Thoracic aorta (tissue), 2 donors: ENCODE measurements at places on chromosomes 6 and 20.

- DNase-seq, result no peak
Observed at GRCh38 chr6:142802124-142802523, 142.9 kb downstream of the HIVEP2 start.

DNA sequence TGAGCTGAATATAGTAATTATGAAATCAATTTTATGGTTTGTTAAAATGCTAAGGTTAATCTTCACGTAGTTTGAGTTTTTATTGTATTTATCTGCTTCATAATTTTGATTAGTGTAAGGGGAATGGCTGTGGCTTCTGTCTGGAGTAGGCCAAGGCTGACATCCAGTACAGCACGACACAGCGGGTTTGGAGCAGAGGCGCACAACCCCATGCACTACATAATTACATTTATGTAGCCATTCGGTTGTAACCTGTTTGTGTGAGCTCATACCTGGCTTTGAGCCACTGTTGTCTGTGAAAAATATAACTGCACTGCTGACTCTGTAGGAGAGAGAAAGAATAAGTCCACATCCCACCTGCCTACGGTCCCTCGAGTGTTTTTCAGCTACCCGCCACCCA lies 615.5 kb downstream of the EYS start:
- no peak for DNase-seq

DNA sequence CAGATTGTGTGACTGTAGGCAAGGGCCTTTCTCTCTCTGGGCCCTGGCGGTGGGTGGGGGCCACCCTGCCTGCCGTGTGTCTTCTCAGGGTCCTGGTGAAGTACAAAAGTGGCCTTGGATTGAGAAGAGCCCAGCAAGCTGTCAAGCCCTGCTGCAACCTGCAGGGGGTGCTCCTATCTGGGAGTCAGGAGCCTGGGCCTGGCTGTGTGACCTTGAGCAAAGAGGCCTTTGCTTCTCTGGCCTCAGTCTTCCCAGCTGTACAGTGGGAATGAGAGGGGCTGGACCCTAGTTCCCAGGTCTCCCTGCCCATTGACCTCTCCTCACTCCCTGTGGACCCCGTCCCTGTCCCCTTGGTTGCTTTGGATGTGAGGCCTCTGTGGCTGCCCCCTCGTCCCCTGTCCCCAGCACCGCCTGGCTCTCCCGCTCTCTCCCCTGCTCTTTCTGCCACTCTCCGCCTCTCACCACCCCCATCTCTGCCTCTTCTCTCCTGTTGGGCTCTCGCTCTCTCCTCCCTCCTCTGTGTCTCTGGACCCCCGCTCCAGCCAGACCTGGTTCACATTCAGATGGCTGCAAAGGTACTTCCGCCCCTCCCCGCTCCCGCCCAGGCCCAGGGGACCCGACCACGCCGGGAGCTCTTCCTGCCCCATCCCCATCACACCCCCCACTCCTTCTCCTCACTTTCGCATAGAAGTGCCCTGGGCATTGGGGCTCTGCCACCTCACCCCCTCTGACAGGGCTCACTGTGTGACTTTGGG lies 46.7 kb downstream of the SRC start:
- DNase-seq, result no peak

DNA sequence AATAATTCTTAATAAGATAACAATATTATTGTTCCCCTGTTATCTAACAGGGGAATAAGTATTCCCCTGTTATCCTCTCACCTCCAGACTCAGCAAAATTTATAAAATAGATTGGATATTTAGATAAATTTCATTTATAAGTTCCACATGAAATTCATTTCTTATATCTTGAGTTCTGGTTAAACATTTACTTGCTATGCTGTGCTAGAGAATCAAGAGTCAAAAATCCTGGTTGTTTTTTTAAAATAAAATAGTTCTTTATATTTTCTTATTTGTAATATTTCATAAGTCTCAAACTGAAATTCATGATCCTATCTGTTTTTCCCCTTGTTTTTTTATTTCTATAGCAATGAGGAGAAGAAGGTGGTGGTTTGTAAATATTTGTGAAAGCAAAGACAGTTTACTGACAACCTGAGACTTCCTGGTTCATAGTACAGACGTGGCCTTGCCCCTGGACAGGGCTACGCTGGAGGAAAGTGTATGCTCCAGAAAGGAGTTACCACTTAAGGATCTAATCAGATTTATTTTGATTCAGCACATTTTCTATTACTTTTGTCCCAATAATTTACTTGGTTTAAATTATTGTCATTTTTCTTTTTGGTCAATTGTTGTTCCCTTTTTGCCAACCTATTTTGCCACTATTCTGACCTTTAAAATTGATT lies 37.8 kb upstream of the MARCKS start:
- DNase-seq, result no peak

- no peak for DNase-seq
Observed at GRCh38 chr6:121498481-121499276, 63.2 kb downstream of the GJA1 start.

DNA sequence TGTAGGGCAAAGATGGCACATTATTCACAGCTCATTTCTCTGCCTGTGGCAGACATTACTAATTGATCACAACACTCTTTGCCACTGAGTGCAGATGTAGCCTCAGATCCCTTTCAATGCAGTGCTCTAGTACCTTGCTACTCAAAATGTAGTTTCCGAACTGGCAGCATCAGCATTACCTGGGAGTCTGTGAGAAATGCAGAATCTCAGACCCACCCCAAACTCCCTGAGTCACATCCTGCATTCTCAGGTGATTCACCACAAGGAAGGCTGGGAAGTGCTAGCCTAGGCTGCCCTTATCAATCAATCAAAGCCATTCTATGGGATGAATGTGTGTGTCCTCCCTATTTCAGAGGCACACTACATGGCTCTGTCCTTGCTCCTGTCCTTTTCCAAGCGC lies 58.5 kb downstream of the PCNA start:
- no peak for DNase-seq

GRCh38 chr6:36358226-36358915 lies 21.7 kb upstream of the BNIP5 start:
- DNase-seq, result no peak

GRCh38 chr6:2766767-2767656 lies 1.8 kb downstream of the WRNIP1 start:
- no peak for DNase-seq

DNA sequence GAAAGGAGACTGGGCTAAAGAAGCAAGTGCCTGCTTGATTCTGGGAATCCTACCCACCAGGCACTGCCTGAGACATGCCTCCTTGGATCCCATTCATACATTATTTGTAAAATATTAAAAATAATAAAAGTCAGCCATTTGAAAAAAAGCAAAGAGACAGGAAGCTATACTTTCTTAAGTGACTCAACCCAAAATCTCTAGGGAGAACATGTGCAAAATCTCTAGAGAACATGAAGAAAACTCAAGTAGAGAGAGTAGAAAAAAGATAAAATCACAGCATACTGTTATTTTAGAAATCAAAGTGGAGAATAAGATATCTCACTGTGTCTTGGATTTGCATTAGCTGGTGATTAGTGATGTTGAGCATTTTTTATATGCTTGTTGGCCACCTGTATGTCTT lies 197.2 kb upstream of the GGTLC1 start:
- no peak for DNase-seq

DNA sequence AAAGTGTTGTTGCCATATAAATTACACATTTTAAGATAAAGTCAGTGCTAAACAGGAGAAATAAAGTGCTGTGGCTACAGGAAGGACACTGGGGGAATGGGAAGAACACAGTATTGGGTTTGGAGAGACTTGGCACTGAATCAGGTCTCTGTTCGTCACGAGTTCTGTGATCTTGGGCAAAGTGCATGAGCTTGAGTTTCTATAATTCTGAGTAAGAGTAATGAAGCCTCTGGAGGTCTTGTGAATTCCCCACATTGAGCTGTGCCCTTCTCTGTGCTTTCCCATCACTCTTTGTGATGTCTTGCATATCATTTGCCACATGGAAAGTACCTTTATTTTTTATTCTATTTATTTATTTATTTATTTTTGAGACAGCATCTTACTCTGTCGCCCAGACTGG lies 16.8 kb upstream of the EEF1A1 start:
- no peak for DNase-seq

DNA sequence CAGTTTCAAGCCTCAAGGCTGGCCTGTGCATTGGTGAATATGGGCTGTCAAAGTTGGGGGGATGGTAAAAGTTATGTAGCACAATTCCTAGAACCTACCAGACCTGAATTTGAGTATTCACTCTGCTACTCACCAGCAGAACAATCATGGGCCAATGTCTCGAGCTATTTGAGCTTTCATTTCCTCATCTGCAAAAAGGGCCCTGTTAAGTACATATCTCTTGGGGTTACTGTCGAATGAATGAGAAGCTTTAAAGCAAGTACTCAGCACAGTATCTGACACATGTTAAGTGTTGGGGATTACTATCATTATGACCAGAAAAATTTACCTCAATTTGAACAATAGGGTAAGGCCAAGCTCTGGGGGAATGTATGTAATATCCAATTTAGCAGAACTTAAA lies 13.5 kb upstream of the ENPP4 start:
- DNase-seq, result no peak

- no peak for DNase-seq
Observed at GRCh38 chr6:85047818-85048217, 283.4 kb upstream of the TBX18 start.

GRCh38 chr20:10521836-10522235 lies 86.7 kb downstream of the SLX4IP start:
- DNase-seq, result no peak

GRCh38 chr6:62775427-62776022 lies 435.7 kb upstream of the FKBP1C start:
- no peak for DNase-seq

GRCh38 chr20:62609279-62609720 lies 33.0 kb upstream of the SLCO4A1 start:
- DNase-seq, result no peak

DNA sequence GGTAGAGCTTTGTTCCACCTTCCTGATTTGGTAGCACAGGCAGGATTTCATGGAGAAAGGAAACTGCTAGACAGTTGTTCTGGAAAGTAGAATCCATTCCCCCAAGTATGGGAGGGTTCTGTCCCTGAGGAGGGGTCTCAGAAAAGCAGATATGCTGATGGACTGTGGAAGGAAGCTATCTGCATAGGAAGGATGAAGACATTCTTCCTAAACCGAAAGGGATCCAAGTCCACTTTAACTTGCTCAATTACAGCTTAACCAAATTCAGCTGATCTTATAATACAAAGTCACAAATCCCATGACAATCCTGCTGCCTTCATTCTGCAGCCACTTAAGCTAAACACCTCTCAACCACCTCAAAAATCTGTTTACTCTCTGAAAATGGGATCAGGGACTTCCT lies 2.6 kb downstream of the MAN1A1 start:
- no peak for DNase-seq

- DNase-seq, result no peak
Observed at GRCh38 chr20:24877652-24878051, 71.4 kb upstream of the CST7 start.

GRCh38 chr6:41814629-41815028 lies 27.1 kb downstream of the TOMM6 start:
- DNase-seq, result no peak

DNA sequence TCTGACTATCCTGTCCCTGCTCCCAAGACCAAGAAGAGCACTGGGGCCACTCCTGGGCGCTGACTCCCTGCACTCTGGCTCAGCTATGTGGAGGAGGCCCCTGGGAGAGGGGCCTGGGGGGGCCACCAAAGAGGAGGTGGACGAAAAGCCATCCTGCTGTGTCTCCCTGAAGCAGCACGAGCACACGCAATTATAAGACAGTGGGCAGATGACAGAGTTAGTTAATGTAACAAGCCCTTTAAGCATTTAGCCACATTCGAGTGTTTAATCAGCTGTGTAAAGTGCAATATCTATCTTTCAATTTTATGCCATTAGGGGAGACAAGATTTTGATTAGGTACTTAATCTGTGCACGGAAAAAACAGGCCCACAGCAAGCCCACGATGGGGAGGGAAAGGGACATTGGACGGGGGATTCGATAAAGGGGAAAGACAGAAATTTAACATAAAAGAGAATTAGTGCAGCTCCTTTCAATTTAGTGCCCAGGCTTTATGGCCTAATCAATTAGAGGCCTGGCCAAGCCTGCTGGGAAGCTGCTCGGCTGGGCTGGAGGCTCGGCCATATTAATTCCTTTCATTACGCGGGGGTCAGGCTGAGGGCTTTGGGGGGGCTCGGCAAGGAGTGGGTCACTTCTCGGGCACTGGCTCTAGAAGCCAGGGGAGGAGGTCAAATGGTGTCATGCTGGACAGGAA lies 286.2 kb downstream of the DHX35 start:
- DNase-seq, result no peak

- DNase-seq, result no peak
Observed at GRCh38 chr6:55040102-55040848, 134.0 kb upstream of the HCRTR2 start.

GRCh38 chr6:111824608-111825337 lies 48.5 kb downstream of the FYN start:
- DNase-seq, result no peak

GRCh38 chr6:137832110-137832509 lies 34.9 kb upstream of the TNFAIP3 start:
- DNase-seq, result no peak

GRCh38 chr20:16061351-16061750 lies 511.9 kb downstream of the KIF16B start:
- no peak for DNase-seq

- no peak for DNase-seq
Observed at GRCh38 chr6:26012061-26012460, 49.5 kb downstream of the TRIM38 start.

GRCh38 chr6:40334496-40335270 lies 252.5 kb downstream of the LRFN2 start:
- no peak for DNase-seq

DNA sequence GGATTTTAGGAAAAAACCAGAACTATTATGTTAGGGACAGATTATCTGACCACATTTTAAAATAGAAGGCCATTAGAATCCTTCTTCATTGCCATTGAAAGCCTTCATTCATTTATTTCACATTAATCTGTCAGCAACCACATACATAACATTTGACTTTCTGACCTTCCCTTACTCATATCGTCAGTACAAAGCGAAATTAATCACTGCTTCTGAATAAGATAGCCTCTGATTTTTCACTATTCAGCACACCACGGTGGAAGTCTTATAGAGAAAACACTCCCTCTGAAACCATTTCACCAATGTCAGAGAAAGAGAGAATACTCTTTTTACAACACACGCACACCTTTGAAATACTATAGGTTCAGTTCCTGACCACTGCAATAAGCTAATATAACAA lies 442.5 kb upstream of the ID4 start:
- no peak for DNase-seq

GRCh38 chr6:138948546-138949179 lies 39.4 kb downstream of the REPS1 start:
- no peak for DNase-seq
